ENCODE measurements at places on chromosomes 13 and 19.

DNA sequence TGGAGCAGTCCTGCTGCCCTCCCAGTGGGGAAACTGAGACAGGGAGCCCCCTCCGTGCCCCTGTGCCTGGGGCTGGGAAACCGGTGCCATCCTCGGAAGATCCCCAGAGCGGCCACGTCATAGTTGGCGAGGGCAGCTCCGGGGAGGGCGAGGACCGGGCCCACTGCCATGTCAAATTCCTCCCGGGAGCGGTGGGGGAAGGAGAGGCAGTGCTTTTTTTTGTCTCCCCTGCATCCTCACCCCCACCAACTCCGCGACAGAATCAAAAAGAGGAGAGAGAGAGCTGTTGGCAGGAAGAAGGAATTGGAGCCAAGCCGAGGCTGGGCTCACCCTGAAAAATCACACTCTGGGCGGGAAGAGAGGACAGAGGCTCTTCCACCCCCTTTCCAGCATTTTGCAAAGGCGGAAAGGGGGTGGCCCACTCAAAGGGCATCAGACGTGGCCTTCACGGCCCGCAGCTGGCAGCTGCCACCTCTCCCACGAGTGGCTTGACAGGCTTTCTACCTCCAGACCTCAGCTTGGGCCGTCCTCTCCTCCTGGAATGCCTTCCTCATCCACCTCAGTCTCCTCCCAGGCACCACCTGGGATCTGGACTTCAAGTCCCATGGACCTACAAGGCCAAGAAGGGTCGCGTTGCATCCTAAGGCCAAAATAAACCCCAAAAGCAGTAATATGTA lies 19.6 kb upstream of the NFIC start:
- no peaks in the 10 kb centered on the region for H3K4me1 ChIP-seq
- no peak overlapping the region for H3K4me3 ChIP-seq
- H3K27me3 ChIP-seq = peaks cover 30% of the 10 kb centered on the region
- no peaks in the 10 kb centered on the region for H3K36me3 ChIP-seq
- ATAC-seq = no peak

DNA sequence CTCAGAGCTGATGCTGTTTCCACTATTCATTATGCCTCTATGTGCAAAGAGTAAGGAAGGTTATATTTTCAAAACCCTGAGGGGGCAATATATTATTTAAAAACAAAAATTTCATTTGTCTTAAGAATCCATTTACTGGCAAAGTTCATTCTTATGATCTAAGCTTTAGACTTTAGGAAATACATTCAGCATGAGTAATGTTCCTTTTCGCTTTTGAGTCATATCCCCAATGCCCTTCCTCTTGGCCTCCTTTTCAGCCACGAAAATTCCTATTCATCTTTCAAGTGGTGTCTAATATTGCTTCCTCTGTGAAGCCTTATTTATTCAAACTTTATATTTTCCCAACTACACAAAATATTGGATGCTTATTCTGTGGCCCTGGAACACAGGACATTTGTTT lies 1317.0 kb downstream of the PCDH9 start:
- H3K27ac ChIP-seq = no peak overlapping the region
- H3K36me3 ChIP-seq = no peaks in the 10 kb centered on the region
- no peaks in the 10 kb centered on the region for H3K27me3 ChIP-seq

DNA sequence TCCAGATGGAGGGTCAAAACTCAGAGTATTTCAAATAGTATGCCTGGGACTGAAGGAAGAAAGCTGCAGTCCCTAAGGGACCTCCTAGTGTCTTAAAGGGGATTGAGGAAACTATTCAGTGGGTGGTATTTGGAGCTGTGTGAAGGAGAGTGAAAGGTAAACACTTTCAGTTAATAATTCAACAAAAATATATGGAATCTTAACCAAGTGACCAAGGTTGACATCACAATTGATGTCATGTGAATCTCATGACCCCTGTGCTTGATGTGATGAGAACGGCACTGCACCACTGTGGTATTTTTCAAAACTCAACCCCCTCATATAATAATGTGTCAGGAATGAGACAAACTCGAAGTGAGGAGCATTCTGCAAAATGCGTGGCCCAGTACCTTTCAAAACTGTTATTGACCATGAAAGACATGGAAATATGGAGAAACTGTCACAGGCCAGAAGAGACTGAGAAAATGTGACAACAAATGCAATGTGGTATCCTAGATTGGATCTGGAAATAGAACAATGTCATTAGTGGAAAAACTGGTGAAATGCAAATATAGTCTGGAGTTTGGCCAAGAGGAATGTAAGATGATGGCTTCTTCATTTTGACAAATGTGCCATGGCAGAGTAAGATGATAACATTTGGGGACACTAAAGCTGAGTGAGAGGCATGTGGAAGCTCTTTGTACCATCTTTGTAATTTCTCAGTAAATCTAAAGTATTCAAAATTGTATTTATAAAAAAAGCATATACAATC lies 553.9 kb downstream of the RFC3 start:
- H3K36me3 ChIP-seq = no peaks in the 10 kb centered on the region
- H3K27ac ChIP-seq = no peak overlapping the region
- no peak for ATAC-seq
- H3K27me3 ChIP-seq = no peaks in the 10 kb centered on the region
- H3K4me3 ChIP-seq = no peak overlapping the region

DNA sequence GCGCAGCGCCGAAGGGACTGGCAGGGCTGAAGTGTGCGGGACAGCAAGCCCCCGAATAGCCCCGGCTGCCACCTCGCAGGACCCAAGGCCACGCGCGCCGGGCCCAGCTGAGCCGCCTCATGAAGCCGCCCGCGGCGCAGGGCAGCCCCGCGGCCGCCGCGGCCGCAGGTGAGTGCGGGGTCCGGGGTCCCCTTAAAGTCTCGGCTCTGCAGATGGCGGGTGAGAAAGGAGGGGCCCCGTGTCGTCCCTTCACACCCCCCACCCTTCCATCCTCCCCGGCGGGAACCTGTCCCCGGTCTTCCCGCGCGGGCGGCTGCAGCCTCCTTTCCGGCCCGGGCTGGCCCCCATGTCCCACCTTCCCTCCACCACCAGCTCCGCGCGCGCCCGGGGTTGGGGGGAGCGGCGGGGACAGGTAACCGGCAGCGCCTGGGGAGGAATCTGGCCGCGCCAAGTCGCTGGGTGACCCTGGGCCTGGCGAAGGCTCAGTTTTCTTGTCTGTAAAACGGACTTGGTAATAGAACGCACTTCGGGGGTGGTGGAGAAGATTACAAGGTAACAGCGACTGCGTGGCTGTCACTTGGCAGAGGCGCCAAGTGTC lies 338 bp downstream of the RGCC start:
- H3K4me3 ChIP-seq = peak overlapping the region; percentile 80
- peak; percentile 40 for ATAC-seq
- H3K36me3 ChIP-seq = peaks cover 18% of the 10 kb centered on the region
- peaks cover 44% of the 10 kb centered on the region for H3K4me1 ChIP-seq
- H3K27me3 ChIP-seq = peaks cover 28% of the 10 kb centered on the region

- H3K27ac ChIP-seq = no peak overlapping the region
- no peak overlapping the region for H3K4me3 ChIP-seq
- H3K4me1 ChIP-seq = no peaks in the 10 kb centered on the region
Measured at GRCh38 chr13:84946192-84946591, 853.0 kb downstream of the SLITRK6 start.
